ENCODE measurements at places on chromosomes 7 and 10.

GRCh38 chr10:8568401-8568800, 513.9 kb downstream of the GATA3 start:
- no peak for DNase-seq

- no peak for DNase-seq
Observed at GRCh38 chr7:44654255-44654796, 47.9 kb downstream of the OGDH start.

DNA sequence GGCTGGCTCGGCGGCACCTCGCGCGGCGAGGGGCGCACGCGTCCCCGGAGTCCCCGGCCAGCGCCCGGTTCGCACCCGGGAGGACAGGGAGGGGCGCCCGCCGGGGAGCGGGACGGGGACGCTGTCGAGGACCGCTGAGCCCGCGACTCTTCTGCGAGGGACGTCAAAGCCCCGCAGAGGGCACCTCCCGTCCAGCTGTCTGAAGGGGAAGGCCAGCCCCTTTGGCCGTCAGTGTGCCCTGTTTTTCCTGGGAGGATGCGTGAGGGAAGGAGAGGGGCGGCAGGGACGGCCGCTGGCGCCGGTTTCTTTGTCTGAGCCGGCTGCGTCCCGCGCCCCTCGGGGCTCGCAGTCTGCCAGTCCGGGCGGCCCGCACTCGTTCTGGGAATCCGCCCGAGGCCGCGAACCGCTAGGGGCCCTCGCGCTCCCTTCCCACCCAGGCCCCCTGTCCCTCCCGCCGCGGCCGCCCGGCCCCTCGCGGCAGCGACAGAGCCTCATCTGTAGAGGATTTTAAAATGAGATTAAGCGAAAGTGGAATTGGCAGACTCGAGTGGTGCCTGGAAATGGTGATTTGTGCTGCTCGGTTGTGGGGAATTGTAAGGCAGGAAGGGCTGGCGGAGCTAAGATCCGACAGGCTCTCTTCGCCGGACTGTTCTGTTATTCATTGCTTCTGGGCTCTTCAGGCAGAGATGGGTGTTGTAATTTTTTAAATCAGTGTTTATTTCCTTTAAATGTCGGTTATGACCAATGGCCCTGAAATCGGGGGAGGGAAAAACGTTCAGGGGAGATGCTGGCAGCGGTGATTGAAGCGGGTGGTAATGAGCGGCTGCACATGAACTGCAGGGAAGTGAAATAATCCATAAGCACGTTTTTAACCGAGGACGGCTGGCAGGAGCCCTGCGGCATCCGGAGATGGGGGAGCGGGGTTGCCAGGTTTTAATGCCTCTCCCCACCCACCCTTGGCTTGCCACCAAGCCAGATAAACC, 618 bp upstream of the RELN start:
- DNase-seq = peak; percentile 82

- DNase-seq = peak; percentile 86
Observed at GRCh38 chr7:108178398-108178797, 48.2 kb upstream of the LAMB4 start.

GRCh38 chr10:4024516-4025245, 239.7 kb upstream of the KLF6 start:
- no peak for DNase-seq

GRCh38 chr7:128427289-128427891, 17.6 kb upstream of the IMPDH1 start:
- DNase-seq = peak; percentile 71

DNA sequence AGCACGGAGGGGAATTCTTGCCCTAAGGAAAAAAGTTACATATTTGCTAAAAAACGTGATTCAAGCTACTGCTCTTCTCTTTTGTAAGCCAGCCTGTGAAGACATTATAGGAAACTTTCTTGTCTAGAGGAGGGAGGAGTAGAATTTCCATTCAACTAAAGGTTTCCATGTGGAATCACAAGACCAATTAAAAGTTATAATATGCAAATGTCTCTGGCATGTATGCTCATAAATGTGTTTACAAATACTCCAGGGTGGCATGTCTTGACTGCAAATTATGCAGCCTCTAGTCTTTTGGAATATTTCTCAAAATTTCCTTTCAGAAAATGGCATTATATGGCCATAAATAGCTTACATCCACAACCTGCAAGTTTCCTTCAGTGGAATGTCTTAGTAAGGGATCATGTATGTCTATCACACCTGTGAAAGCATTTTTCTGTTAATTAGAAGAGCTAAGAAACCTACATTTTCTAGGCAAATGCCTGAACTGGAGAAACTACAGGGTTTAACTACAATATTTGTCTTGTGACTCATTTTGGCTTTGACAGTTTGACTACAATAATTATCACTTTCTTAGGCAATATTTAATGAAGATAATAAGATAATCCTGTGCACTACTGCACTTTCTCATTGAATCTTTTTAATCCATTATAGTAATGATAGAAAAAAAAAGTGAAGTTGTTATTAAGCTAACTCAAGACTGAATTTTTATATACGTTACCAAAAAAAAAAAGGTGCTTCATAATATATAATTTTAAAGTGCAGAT, 111.1 kb upstream of the C10orf90 start:
- DNase-seq = no peak

GRCh38 chr7:35645691-35646090, 49.2 kb downstream of the HERPUD2 start:
- no peak for DNase-seq

DNA sequence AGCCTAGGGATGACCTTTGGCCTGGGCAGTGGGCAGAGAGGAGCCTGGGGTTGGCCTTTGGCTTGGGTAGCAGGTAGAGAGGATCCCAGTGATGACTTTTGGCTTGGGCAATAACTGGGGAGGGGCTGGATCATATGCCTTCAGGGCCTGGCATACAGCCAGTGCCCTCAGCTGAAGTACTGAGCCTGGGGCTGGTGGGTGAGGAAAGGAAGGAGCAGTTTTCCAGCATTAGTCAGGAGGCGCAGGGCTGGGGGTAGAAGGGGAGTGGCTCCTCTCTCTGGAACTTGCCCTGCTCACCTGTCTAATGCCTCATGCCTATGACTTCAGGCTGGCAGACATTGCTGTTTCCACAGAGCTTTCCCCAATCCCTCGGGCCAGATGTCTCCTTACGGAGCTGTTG, 15.2 kb upstream of the COMTD1 start:
- DNase-seq = no peak

- DNase-seq = no peak
Observed at GRCh38 chr10:109889867-109890266, 33.4 kb downstream of the XPNPEP1 start.

GRCh38 chr7:46301677-46302076, 380.6 kb upstream of the IGFBP3 start:
- no peak for DNase-seq

DNA sequence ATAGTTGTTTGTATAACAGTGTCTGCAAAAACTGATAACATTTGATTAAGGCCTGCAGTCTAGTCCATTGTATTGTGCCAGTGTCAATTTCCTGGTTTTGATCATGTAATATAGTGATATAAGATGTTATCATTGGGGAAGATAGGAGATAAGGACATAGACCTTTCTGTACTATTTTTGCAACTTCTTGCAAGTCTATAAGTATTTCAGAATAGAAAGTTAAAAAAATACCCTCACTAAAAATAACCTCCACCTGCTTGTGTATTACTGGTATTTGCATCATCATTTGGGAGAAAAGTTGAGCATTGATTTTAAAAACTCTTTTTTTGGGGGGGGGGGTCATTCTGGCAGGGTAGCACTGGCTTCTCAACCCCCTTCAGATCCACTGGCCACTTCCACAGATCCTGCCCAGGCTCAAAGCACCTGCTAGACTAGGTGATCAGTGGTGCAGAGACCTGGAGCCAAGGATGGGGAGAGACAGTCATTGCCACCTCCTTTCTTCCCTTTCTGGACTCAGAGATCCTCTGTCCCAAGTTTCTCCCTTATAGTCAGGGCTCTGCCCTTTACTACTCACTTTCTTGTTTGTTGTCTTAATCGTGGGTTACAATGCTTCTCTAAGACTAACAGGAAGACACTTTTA, 103.0 kb downstream of the RBM20 start:
- DNase-seq = no peak

- DNase-seq = no peak
Observed at GRCh38 chr10:88472540-88472939, 110.6 kb downstream of the RNLS start.

- DNase-seq = no peak
Observed at GRCh38 chr7:124781418-124781817, 15.8 kb upstream of the GPR37 start.

- no peak for DNase-seq
Observed at GRCh38 chr10:130388746-130389145, 252.6 kb downstream of the GLRX3 start.

- no peak for DNase-seq
Observed at GRCh38 chr10:10600004-10600403, 417.7 kb upstream of the CELF2 start.

DNA sequence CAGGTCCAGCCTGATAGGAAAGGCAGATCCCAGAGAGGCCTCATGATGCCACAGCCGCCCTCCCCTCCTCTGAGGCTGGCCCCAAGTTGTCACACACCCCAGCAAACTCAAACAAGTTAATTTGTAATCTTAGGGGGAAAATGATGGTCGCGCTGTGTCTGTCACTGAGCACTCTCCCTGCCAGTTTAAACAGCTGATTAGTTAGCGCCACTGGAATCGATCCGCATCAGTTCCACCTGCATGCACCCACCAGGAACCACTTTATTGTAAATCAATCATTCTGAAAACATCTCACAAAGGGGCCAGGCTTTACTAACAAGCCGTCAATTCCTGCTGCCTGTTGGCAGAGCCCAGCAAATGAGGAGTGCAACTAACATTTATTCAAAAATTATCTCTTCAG, 870.9 kb downstream of the KCNMA1 start:
- DNase-seq = no peak

DNA sequence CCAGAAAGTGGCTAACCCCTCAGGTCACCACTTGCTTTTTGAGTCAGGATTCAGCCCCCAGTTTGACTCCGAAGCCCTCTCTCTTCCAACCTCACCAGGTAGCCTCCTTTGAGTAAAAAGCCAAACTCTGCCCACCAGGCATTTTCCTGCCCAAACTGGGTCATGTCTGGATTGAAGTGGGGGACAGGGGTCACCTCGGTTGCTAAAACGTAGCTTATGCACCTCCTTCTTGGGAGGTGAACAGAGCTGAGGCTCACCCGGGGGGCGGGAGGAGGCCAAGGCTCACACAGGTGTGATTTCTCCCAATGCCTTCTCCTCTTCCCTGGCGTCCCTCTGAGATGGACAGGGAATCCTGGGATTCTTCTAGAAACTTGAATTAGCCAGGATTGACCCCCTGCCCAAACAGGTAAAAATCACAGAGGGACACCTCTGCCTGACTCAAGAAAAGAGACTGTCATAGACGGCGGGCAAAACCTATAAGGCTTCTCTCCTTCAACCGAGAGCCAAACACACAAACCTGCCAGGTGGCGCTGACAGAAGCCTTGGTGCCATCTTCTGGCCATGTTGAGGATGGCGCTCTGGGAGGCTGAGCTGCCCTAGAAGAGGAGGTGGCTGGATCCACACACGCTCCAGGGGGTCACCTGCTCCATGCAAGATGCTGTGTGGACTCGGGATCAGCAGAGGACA, 51.6 kb downstream of the PRLHR start:
- DNase-seq = peak; percentile 52

GRCh38 chr7:124399941-124400340, 365.7 kb downstream of the GPR37 start:
- no peak for DNase-seq

GRCh38 chr10:92126100-92126650, 164.7 kb downstream of the CPEB3 start:
- no peak for DNase-seq

DNA sequence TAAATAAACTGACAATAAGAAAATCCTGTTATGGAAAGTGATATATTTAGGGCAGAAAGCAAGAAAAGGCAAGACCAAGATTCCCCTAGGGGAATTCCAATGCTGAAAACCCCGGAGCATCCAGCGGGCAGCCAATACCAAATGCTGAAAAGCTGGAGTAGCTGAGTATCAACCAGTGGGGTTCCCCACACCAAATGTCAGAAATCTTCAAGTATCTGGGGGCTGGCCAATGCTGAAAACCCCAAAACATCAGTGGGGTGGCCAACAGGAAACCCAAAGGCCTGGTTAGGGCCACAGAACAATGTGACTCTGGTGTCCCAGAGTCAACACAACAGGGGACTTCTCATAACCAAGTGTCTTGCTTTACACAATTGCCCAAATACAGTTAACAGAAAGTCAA, 271.8 kb upstream of the CACNA2D1 start:
- no peak for DNase-seq

- no peak for DNase-seq
Observed at GRCh38 chr10:69885379-69886013, 83.8 kb downstream of the COL13A1 start.

GRCh38 chr7:55156919-55157763, 138.3 kb downstream of the EGFR start:
- DNase-seq = no peak

DNA sequence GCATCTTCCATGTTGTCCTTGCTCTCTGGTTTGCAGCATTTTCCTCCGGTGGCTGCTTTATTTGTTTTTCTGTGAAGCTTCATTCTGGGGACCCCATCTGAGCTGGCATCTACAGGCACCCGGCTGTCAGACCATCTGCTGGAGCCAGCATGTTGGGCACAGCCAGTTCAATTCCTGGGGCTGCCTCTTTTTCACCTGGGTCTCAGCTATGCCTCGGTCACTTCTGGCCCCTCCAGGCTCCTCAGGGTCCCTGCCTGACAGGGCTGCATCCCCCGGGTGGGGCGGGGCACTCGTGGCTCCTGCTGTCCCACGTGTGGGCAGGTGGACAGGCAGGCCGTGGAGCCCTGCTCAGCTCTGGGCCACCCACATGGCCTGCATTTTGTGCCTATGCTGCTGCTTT, 8.1 kb downstream of the SCART1 start:
- no peak for DNase-seq

- DNase-seq = no peak
Observed at GRCh38 chr10:118057361-118057760, 10.6 kb upstream of the RAB11FIP2 start.

Data from NCI-H2171 treated with DMSO at 0.1 percent for 48 hours (cell line).